BJ (cell line): ENCODE measurements at places on chromosomes 3 and 15.

DNA sequence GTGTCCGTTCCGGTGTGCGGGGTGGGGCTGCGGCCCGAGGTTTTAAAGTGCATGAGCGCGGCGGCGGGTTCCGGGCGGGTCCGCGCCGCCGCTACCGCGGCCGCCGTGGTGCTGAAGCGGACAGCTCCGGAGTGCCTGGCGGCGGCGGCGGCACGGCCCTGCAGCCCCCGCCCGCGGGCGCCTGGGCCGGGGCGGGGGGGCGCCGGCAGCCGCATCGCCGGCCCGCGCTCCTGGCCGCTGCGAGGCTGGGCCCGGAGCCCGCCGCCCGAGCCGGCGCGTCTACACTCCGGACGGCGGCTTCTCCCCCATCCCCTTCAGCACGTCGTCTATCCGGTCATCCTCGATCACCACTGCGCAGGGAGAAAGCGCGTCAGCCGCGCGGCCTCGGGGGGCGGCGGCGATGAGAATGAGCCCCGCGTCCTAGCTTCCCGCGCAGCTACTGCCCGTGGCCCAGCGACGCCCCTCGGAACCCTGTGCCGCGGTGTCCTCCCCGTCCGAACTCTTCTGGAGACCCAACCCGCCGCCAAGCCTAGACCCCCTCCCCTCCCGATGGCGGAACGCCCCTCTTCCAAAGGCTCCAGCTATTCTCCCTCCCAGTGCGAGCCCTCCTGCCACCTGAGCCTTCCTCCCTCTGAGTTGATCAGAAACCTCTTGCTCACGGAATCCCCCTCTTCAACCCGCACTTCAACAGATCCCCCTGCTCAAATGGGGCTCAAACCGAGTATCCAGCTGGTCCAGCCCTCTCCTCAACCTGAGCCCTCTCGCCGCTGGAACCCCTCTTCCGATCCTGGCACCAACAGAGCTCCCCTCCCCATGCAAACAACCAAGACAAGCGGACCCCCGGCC is 1.3 kb downstream of the CAMK2N2 start:
- DNase-seq: no peak

DNA sequence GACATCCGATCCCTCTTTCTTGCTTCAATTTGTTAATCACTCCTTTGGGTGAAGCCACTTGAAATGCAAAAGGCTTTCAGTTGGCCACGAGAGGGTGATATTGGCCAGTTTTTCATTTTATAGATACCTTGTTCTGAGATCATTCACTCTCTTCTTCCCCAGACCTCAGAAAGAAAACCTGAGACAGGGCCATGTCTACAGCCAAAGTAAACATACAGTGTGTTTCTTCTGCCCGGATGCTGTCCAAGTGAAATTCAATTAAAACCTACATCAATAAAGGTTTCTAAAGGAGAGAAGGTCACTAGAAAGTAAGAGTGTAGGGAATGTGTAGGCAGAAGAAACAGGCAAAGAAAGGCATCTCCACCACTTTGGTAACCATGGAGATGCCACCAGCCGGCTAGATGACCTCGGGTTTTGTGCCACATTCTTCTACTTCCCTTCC is 39.5 kb upstream of the FMN1 start:
- no peak for DNase-seq

DNA sequence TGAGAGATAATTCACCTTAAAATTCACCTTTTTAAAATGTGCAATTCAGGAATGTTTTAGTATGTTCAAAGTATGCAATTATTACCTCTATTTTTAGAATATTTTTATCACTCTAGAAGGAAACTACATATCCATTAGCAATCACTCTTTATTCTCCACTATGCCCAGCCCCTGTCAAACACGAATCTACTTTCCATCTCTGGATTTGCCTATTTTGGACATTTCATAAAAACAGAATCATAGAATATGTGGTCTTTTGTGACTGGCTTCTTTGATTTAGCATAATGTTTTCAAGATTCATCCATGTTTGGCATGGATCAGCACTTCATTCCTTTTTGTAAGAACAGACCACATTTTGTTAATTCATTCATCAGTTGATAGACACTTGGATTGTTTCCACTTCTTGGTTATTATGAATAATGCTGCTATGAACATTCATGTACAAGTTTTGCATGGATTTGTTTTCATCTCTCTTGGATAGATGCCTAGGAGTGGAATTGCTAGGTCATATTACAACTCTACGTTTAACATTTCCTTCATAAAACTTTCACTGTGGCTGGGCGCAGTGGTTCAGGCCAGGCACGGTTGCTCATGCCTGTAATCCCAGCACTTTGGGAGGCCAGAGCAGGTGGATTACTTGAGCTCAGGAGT is 12.7 kb downstream of the HMCES start:
- no peak for DNase-seq

- DNase-seq: no peak
Observed at GRCh38 chr3:42691816-42692666, 6.7 kb downstream of the KLHL40 start.

DNA sequence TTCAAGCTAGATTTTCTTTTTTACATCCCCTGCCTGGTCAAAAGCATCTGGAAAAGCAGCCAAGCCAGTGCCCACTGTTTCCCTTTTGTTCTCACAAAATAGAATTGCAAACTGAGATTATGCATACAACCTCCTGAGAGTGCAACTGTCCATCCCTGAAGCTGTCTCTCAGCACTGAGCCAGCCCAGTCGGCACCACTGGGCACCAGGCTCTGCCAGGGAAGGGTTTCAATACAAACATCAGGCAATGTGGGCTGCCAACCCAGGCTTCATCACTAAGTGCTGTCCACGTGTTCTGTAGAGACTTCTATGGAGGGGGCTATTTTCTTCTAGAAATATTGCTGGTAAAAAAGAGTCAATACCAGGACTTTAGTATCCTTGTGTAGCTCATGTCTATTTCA is 356.3 kb upstream of the TBL1XR1 start:
- no peak for DNase-seq

DNA sequence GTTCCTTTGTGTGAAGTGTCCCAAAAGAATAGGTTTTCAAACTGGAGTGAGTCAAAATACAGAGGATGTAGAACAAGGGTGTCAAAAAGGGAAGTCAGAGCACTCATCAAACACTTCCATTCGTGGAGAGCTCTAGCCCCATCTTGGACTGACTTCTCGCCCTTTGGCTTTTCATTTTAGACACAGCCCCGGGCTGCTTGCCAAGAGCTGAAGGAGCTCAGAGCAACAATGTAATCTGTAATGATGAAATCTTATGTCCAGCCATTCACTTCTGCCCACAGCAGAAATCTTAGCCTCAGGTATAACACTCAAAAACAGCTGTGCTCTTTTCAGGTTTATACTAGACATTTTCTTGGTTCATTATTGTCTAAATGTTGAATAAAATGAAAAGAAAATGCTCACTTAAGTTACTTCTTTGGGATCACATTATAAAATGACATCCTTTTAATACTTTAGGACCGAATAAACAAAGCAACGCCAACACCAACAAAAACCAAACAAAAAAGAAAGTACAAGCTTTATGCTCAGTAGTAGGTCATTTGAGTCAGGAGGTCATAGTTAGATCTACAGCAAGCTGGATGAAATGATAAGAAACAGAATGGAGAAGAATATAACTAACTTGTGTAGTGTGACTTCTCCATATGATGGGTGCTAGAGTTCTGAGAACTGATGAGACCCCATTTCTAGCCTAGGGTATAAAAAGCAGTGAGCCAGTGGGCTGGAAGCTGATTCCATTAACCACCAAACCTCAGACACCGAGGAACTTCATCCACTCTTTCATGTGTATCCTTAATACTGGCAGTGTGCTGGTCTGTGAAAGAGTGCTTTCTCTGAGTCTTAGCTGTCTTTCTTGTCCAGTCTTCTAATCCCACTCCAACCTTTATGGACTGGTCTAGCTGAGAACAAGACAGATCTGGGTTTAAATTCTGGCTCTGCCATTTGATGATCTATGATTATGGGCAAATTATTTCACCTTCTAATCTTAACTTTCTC is 131.8 kb upstream of the SLC7A14 start:
- DNase-seq: no peak

DNA sequence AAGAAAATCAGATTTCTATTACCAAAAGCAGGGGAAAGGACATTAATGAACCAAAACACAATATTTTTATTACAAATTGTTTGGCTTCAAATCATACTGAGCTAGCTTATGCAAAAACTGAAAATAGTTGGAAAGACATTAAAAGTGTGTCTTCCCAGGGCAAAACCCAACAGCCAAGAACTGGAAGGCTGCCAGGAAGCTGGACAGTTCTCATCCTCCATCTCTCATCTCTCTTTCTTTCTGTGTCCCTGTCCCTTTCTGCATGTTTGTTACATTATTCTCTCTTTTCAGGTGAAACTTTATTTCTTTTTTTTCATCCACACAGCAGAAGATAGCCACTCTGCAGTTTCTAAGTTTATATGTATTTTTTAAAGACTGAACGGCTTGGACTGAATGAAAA is 41.1 kb upstream of the SNTN start:
- no peak for DNase-seq

- DNase-seq: no peak
Observed at GRCh38 chr15:59303136-59303535, 69.5 kb downstream of the MYO1E start.

DNA sequence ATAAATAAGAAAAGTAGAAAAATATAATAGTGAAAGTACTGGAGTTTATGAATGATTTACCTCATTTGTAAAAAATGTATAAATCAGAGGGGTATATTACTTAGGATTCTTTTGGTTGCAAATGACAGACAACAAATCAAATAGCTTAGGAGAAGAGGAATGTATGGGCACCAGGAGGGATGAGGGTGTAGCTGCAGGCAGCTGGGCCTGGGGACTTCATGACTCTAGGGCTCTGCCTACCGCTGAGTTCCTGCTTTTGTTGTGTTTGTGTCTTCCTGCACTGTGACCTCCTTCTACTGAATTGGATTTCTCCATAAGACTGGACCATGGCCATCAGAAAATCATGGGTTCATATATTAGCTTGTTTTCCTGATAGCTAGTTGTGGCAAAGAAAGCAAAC is 27.9 kb upstream of the PDE8A start:
- no peak for DNase-seq

GRCh38 chr3:135050536-135050935 is 255.5 kb downstream of the EPHB1 start:
- DNase-seq: no peak

DNA sequence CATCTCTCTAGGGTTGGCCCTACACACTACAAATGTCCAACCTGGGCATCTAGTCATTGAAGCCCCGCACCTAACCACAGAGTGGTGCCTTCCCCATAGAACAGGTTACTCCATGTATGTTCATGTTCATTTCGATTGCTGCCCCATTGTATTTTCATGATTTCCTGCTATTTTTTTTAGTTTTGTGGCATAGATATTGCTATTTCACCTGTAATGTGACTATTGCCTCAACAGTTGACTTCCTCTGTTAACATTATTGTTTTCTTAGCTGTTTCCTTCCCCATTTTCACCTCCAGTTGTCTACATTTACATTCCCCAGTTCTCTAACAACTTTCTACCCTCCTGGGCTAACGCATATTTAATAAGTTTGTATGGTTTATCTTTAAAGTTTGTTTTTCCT is 137.7 kb upstream of the RBMS3 start:
- DNase-seq: no peak

DNA sequence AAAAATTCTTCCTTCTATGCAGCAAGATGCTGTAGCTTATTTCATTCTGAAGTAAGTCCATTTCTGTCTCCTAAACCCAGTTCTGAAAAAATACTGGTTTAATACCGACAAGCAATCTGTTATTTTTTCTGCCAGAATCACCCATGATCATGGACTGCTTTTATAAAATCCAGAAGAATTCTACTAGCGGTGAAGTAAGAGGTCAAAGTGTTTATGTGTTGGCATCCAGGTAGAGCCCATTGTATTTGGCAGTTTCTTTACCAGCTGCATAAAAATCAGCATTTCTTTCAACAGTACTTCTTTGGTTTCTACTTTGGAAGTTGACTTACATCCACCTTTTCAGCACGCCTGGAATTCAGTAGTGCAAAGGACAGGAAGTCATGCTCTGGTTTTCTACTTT is 484.8 kb downstream of the NAALADL2 start:
- DNase-seq: no peak
